ENCODE measurements at places on chromosomes 6 and 20.

DNA sequence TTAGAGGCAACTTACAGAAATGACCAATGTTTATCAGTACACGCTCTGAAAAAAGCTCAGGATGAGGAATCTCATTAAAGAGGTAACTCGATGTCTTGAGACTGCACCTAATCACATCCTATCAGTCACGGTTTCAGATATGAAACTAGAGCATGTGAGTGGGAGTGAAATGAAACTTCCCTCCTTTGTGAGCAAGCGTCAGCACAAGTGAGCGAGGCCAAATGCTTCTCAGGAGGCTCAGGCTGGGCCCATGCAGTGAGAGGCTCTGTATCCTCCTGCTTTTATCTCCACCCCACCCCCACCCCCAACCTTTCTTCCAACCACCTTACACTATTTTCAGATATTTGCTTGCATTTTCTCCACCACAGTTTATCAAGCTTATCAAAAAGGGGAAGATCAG is 140.8 kb upstream of the RIMS1 start:
- DNase-seq = no peak

DNA sequence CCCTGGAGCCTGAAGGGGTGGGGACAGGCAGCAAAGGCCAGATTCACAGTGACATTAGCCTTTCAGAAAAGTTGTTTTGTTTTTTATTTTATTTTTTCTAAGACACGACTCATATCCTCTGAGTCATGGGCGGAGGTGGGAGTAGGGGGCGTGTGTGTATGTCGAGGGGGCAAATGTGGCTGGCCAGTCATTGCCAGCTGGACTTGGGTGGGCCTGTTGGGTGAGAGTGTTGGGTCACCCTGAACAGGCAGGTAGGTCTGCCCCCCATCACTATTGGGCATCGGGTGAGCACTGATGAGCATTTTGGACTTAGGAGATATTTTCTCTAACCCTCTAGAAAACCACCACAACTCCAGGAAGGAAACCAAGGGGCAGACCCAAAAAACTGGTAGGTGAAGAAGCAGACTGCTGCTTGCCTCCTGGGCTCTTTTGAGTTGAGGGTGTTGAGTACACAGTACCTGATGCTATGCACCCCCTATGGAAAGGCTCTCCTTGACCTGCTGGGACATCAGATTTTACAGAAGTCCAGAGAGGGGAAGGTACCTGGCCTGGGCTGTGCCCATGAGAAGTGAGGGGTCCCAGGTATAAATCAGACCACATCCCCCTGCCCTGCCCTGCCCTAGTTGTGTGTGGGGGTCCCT is 5.6 kb downstream of the SMIM29 start:
- DNase-seq = no peak

DNA sequence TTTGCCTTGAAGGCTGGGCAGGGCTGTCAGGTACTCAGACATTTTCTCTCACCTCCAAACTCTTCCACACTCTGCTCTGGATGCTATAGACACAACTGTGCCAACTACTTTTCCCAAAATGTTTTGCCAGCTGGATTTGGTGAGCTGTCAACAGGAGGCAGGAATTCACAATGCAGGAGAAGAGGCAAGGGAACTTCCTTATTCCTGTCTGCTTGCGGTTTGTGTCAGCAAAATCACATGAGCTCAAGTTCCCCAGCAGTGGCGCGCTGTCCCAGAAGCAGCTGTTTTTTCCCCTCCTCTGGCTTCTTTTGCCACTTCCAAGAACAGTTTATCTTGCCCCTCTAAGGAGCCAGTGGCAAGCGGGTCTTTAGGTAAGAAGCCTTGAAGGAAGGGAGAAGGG is 608.2 kb downstream of the PRKN start:
- DNase-seq = no peak

DNA sequence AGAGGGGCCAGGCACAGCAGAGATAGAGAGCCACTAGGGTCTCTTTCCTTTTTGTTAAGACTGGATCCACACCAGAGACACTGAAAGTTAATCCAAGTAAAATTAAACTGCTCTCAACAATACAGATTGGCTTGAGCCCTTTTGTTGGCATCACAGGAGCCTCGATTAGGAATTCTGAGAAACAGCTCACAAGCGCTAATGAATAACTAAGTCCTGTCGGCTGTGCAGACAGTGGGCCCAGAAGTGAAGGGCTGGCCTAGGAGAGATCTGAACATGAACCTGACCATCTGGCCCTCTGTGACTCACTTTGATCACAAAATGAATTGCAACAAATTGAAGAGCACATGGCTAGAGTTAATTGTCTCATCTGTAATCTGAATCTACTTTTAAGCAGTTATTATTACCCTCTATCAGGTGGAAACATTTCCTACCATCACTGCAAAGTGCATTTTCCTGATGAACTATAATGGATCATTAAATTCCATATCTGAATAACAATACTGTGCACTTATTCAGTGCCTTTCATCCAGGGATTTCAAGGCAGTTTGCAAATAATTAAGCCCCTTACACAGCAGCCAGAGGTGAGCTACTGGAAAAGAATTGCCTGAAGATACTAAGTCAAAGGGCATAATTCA is 3.2 kb downstream of the BACH2 start:
- DNase-seq = no peak

GRCh38 chr6:17470938-17471327 is 77.5 kb downstream of the CAP2 start:
- no peak for DNase-seq

- DNase-seq = no peak
These were observed 31.8 kb downstream of the PLCB4 start for GRCh38 chr20:9100691-9101090.

DNA sequence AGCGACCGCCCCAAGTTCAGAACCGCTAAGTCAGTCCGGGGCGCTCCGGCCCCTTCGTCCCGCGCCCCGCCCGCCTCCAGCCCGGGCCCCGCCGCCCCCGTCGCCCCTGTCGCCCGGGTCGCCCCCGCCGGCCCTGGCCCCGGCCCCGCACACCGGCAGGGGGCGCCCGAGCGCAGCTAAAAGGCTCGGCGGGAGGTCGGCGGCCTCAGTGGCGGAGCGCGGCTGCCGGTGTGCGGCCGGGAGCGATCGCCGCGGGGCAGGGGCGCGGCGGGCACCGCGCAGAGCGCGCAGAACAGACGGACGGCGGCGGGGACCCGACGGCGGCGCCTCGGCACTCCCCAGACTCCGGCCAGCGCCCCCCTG is at the start of gene FNDC1:
Gene FNDC1, plus strand, starts transcription at position 208 of the 363 bp plus-strand sequence. CDS start 197 bp downstream, outside the sequence.
- peak; percentile 38 for DNase-seq

DNA sequence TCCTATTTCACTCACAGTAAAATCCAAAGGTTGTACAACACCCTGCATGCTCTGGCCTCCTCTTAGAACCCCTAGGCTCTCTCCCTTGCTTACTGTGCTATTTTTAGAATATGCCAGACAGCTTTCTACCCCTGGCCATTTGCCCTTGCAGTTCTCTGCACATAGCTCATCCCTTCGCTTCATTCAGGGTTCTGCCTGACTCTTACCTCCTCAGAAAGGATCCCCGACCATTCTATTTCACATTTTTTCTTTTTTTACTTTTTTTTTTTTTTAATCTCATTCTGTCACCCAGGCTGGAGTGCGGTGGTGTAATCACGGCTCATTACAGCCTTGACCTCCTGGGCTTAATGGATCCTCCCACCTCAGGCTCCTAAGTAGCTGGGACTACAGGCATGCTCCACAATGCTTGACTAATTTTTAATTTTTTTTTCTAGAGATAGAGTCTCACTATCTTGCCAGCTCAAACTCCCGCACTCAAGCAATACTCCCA is 33.6 kb downstream of the COMMD7 start:
- no peak for DNase-seq

GRCh38 chr6:154920495-154921200 is 74.5 kb upstream of the TIAM2 start:
- no peak for DNase-seq

DNA sequence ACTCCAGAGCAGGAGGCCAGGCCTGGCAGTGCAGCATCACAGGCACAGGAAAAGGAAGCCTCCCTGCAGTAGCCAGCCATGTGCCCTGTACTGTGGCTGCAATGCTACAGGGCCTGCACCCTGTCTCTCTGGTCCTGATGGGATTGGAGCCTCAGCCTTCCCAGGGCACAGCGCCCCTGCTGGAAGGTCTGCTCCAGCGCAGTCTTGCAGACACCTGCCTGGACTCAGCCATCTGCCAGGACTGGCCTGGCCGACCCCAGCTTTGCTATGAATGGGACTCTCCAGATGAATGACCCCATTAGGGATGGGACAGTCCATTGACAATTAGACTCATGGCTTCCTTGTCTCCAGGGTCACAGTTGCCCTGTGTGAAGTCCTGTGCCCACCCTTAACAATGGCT is 251.6 kb downstream of the ERMARD start:
- no peak for DNase-seq

DNA sequence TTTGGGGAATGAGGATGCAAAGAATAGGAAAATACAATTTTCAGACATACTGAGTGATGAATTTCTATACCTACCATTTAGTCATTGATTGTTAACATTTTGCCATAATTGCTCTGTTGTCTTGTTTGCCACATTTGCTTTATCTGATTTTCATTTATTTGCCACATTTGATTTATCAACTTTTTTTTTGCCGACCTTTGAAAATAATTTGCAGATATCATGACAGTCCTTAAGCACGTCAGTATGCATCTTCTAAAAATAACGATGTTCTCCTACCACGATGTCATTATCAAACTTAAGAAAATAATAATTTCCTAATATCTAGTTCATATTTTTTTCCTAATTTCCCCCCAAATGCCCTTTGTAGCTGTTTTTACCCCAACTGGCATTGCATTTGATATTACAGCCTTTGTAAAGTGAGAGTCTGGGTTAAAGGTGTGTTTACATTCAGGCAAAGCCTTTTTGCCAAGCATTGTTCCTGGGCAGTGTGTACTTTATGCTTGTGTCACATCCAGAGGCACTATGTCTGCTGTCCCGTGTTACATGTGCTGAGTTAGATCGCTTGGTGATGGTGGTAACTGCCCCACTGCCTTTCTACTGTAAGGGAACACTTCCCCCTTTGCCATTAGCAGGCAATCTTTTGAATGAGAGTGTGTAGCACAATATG is 26.4 kb downstream of the SEC23B start:
- no peak for DNase-seq

DNA sequence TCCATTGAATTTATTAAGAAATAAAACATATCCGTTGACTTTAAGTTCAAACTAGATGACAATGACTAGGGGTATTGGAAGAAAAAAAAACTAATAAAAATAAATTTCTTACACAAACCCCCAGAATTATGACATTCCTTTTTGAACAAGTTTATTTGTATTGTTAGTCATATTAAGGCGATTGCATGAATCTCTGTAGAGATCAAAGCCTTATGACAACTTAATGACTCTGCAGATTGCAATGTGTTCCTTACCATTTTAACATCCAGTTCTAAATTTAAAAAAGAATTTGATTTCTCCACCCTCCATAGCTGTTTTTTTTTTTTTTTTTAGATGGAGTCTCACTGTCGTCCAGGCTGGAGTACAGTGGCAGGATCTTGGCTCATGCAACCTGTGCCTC is 189.8 kb upstream of the CEP162 start:
- no peak for DNase-seq

DNA sequence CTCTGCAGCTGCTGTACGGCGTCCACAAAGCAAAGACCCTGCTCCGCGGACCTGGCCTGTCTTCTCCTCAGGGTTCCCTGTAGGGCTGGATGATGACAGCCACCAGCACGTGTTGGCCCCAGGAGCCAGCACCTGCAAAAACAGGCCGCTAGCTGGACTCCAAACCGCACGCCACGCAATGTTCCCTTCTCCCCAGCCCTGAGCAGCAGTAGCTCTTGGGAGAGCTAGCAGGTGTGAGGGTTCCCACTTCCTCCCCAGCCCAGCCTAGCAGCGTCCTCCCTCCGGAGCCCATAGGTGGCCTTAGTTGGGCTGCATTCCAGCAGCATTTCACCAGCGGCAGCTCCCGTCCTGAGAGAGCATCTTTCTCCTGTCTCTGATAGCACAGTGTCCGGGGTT is 42.3 kb downstream of the DACT2 start:
- DNase-seq = no peak

- DNase-seq = peak; percentile 59
These were observed 235.8 kb downstream of the NFATC2 start for GRCh38 chr20:51306521-51307358.

DNA sequence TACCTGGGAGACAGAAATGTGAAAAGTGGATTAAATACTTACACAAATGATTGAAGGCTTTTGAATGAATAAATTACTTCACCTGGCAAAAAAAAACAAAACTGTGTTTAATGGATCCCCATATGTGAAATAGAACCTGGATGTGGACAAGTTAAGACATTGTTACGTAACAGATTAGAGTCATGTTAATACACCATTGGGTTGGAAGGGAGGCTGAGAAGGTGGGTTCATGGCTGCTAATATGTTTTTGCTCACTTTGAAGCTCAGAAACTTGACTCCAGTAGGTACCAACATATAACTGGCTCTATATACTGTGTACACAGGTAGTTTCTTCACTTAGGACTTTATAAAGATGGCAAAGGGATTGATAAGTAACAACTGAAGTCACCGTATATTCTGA is 21.4 kb upstream of the TENT5A start:
- no peak for DNase-seq

- DNase-seq = no peak
These were observed 298.0 kb downstream of the QKI start for GRCh38 chr6:163712566-163712961.

DNA sequence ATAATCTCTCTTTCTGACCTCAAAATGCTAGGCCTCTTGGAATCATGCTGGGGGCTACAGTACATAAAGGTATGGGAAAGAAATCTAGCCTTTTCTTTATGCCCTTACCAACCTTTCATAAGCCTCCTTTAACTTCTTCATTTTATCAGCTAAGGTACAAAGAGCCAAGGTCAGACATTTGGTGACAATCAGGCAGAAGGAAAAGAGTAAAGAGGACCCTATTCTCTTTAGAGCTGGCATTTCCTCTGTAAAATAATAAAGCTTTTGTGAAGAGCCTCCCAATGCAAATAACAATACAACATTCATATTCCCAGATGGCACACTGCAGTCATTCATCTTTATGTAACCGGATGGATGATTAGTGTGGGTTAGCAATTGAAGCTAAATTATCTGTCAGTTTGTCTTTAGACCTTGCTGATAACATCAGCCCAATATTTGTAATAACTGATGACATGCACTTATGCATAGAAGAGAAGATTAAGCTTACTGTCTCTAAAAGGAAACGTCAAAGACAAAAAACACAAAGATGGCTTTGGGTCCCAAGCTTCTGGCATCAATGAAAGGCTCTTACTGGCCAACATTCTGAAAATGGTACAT is 163.1 kb downstream of the IBTK start:
- DNase-seq = no peak

DNA sequence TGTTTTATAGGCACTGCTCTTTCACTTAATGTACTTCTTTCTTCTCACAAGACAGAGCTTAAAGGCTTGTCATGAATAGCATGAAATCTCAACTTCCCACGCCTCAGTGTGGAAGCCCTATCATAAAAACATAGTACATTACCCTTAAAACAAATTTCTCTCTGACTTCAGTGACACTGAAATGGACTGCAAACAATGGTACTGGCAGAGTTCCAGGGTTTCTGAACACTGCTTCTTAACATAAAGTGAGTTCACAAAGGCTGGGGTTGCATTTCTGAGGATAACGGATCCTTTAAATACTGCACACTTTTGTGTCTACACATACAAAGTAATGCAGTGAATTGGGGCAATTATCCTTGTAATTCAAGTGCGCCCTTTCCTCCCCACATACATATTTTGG is 32.3 kb upstream of the PLEKHG1 start:
- no peak for DNase-seq

- no peak for DNase-seq
These were observed 25.3 kb downstream of the CEBPB start for GRCh38 chr20:50215926-50216325.

GRCh38 chr6:168333491-168333890 is 13.9 kb upstream of the DACT2 start:
- DNase-seq = no peak

Measured in GM18507 (cell line).